ENCODE measurements at places on chromosomes 2 and 18.

GRCh38 chr2:39513641-39514094, 76.6 kb upstream of the MAP4K3 start:
- DNase-seq, result no peak

GRCh38 chr2:46893269-46893939, 22.2 kb downstream of the MCFD2 start:
- no peak for DNase-seq

DNA sequence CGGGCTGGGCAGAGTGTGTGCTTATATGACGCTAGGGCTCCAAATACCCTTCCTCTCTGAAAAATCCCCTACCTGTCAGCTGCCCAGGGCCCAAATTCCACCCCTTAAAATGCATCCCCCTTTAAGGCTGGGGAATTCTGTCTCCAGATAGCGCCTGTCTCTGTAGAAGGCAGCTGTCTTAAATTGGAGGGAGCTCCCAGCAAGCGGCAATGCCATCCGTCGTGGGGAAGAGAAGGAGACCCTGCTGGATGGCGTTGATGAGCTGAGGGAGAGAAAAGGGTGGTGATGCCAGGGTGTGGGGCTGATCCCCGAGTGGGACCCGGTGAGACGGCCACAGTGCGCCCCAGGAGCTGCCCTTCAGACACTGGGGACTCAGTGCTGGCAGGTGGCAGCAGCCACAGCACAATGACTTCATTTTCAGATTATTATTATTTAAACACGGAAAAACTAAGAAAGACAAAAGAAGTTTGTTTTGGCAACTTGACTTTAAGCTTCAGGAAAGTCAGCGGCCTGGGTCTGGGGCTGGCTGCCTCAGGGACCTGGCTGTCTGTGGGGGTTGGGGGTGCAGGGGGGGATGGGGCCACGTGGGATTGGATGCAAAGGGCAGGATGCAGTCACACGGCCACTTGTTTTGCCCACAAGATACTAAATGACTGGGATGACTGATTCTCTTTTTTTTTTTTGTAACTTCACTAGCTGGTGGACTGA, 152.8 kb downstream of the TFCP2L1 start:
- DNase-seq, result no peak

DNA sequence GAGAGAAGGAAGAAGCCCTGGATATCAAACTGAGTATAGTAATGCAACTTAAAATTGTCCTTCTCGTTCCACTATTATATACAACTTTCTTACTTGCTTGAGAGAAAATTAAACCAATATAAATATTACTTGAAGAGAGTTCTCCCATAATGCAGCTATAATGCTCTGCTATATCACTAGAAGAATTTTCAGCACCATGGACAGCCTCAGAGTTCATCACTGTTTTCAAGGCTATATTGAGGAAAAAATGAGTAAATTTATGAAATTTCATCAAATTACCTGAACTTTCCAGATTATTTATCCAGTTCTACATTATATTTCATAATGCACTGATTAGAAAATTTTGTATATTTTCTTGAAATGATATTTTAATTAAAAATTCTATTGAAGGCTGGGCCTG, 1053.5 kb upstream of the FAM98A start:
- no peak for DNase-seq

- peak; percentile 90 for DNase-seq
Measured at GRCh38 chr2:74554820-74555531, 456 bp downstream of the DOK1 start.

DNA sequence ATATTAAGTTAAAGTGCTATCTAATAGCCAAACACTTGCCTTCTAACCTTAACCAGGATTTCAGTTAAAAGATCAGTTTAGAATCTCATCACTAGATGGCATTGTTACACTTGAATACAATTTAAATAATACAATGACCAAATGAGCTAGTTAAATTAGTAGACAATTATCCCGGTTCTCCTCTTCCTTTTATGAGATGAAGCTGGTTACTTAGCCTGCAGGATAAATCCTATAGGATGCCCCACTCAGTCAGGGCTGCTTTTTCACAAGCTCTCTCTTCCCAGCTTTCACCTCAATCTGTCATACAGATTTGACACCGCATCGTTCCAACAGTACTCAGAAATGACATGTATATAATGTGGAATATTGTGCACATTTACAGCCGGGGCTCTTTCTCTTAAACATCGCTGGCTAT, 678.8 kb downstream of the KCNJ3 start:
- no peak for DNase-seq

DNA sequence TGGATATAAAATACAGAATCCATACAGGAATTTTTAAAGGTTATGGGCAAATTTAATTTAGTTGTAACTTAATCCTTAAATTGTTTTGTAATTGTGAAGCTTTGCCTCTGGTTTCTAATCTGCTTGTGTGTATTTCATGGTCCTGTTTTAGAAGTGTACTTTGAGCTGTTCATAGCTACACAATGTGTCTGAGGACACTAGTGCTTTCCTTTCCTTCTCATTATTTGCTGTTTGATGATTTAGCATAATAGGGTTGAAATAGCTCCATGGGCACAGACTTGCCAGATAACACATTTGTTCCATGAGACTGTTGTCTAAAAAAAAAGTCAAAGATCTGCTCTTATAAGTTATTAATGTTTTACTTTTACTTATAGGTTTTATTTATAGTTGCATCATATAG, 134.2 kb downstream of the MYO1B start:
- no peak for DNase-seq

DNA sequence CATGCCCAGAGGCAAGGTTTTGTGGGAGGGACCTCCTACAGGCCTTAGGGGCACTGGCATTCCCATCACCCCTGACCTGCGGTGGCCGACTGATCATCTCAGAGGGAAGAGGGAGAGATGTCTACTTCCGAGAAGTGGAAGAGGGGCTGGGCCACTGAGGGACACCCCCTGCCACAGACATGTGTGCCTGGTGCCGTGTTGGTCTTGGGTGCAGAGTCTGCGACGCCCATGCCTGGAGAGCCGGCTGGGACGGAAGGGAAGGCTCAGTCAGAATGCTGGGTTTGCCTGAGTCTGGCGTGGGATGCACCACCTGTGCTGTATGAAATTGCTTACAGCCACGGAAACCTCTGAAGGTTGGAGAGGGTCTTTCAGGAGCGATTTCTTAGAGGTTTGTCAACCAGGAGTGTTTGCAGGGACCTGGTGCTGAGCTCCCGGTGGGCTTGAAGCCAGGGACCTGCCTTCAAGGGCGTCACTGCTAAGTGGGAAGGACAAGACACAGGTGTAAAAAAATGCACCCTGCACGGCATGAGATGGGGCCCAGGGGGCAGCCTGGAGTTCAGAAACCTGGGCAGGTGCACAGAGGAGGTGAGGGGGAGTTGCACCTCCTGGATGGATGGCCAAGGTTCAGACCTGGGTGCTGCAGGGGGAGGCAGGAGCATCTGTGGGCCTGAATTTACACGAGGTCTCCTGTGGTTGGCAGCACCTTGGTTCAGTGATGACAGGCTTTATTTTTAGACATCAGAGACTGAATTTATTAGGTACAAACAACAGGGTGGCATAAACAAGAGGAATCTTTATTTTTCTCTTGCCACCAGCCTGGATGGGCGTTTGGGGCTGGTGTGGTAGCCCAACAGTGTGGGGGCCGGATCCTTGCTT, 100.3 kb downstream of the CTIF start:
- no peak for DNase-seq

- no peak for DNase-seq
Measured at GRCh38 chr2:29715655-29716054, 205.7 kb downstream of the ALK start.

- DNase-seq, result no peak
Measured at GRCh38 chr18:75216911-75217689, 6.5 kb downstream of the TSHZ1 start.

GRCh38 chr2:155308367-155309009, 610.0 kb downstream of the KCNJ3 start:
- DNase-seq, result no peak

DNA sequence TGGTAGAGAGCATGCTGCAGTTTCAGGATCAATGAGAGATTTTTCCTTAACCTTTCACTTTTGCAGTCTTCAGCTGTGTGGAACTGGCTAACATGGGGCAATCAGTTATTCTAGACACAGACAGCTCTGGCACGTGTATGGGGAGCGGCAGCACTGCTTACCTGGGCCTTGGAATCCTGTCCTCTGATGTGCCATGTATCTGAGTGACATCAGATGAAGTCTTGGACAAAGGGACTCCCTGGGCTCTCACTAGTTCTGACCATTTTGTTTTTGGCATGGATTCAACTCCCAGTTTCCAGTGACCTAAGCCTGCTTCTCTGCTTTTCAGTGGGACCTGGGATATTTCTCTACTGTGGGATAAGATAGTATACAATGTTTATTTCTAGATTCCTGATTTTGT, 54.3 kb downstream of the RNF144A start:
- DNase-seq, result no peak

DNA sequence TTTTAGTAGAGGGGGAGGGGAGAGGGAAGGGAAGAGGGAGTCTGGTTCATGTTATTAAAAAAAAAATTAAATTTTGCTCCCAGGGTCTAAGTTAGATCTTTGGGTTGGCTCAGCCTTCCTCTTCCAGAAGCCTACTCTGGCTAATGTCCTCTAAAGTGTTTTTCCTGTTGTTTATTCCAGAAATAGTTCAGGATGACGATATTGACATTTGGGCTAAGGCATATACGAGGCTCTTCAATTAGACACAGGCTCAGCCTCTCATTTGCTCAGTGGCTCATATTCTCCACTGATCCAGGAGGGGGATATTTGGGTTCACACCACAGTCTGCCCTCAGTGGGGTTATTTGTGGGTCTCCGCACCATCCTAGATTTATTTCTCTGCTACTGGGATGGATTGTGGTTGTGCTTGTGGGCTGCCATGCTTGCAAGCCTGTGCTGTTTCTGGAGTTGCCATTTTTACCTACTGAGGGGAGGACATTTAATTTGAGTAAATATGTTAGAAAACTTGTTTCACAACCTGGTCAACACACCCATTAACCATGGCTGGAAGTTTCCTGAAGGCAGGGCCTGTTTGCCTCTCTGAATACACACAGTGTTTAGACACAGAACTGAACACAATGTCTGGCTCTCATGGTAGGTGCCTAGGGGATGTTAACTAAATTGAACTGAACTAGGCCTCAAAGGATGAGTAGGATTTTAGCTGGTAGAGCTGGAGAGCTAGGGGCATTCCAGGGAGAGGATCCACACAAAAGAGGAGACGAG, 257.5 kb upstream of the EPAS1 start:
- DNase-seq, result no peak

DNA sequence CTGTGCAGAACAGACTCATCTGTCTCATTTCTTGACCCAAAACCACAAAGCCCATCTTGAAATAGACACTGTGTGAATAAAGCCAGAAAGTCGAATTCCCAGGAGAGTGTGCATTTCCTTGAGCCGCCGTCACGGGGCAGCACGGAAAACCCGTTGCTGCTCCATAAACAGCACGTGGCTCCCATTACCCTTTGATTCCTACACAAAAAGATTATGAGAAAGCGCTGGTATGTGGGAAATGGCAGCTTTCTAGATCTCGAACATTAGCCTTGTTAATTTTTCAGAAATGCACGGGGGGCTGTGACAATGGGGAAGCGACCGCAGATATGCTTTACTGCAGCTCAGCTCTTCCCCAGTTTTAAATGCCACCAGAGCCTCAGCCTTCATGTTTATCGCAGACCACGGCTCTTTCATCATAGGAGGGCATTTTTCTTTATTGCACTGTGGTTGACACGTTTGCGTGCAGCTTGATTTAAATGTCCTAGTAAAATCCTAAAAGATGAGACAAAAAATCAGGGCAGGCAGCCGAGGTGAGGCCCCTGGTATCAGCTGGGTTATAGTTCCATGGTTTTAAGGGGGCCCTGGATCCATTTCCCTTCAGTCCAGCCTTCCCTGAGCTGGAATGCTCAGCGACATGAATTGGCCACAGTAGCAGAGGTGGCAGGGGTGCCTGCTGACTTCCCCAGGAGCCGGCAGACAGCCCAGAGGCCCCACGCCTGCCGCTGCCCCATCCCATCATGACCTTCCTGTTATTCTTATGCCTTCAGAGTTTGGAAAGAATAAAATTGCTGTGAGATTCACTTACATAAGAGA, 249.3 kb downstream of the NDUFA10 start:
- DNase-seq, result no peak

DNA sequence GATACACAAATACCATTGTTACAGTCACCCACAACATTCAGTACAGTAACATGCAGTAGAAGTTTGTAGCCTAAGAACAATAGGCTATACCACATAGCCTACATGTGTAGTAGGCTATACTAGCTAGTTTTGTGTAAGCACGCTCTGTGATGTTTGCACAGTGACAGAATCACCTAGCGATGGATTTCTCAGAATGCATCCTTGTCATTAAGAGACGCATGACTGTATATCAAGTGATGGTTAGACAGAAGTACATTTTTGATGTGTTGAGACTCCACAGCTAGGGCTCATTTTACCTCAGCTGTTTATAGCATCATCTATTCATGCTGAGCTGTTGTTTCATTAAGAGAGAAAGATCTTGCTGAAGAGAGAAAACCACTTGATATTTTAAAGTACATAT, 19.4 kb downstream of the PLEKHA3 start:
- no peak for DNase-seq

GRCh38 chr2:113896791-113897190, 6.9 kb downstream of the ACTR3 start:
- no peak for DNase-seq

GRCh38 chr2:96894151-96894531, 24.3 kb upstream of the SEMA4C start:
- no peak for DNase-seq

- DNase-seq, result no peak
Measured at GRCh38 chr2:73007991-73008765, 63.3 kb downstream of the SFXN5 start.

DNA sequence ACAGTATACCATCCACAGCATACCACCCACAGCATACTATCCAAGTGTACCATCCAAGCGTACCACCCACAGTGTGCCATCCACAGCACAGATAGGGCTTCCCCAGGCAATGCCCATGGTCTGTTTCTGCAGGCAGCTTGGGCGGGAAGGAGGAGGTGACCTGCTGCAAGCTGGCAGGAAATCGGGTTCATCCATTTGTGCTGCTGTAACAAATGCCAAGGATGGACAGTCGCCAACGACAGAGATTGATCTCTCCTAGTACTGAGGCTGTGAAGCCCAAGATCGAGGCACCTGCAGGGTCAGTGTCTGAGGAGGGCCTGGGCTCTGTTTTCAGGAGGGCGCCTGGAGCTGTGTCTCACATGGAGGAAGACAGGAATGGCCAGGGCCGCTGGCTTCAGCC, 93.6 kb upstream of the SNTG2 start:
- no peak for DNase-seq
